Panc1 (cell line): ENCODE measurements at places on chromosomes 5 and 9. TPM values are rescaled to one million over a fixed set of nuclear protein-coding genes. Genes with fewer than 3 reads are reported as not detected.

MARCOL gene
- total RNA-seq, result not detected

DNA sequence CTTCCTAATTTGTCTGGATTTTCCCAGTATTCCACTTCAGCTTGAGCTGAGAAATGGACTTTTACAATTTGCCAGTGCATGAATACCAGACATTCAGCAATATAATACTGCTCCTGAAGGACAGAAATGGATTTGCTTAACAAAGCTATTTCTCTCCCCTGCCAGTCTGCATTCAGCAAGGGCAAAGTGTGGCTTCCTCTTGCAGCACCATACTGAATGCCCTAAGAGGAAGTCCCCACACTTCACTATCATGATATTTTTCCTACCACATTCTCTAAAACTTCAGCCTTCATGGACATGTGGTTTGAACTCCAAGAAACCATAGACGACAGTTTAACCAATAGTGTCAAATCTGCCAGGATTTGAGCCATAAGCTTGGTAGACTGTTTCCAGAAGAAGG, 19.8 kb upstream of the TLE4 start:
- no peak for DNase-seq
- H3K4me1 ChIP-seq, result no peaks in the 10 kb centered on the region
- H3K36me3 ChIP-seq, result no peaks in the 10 kb centered on the region
- no peak overlapping the region for H3K27ac ChIP-seq

DNA sequence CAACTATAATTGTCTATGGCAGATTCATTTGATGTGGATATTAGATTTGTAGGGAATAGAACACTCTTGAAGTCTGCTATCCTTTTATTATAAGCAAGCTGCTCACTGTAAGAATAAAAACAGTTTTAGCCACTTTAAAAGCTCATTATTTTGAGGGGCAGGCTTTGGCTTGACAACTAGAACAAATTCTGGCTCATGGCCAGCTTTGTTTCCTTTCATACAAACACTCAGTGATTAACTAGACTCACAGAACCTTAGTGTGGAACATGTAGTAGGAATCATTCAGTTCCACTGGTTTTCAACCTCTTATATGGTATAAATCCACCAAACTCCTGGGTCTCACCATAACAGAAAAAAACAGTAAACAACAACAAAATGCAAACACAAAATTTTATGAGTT, 27.4 kb upstream of the CEP120 start:
- H3K27ac ChIP-seq, result no peak overlapping the region
- no peaks in the 10 kb centered on the region for H3K4me1 ChIP-seq
- H3K4me3 ChIP-seq, result no peak overlapping the region
- no peak for DNase-seq
- H3K27me3 ChIP-seq, result peaks cover 6% of the 10 kb centered on the region; the same call in 1 of the 2 replicates

GRCh38 chr5:127925916-127926315, 157.7 kb upstream of the SLC12A2 start:
- no peak for DNase-seq
- H3K4me1 ChIP-seq, result no peaks in the 10 kb centered on the region
- H3K4me3 ChIP-seq, result no peak overlapping the region

QRFP gene
- not detected for total RNA-seq

DNA sequence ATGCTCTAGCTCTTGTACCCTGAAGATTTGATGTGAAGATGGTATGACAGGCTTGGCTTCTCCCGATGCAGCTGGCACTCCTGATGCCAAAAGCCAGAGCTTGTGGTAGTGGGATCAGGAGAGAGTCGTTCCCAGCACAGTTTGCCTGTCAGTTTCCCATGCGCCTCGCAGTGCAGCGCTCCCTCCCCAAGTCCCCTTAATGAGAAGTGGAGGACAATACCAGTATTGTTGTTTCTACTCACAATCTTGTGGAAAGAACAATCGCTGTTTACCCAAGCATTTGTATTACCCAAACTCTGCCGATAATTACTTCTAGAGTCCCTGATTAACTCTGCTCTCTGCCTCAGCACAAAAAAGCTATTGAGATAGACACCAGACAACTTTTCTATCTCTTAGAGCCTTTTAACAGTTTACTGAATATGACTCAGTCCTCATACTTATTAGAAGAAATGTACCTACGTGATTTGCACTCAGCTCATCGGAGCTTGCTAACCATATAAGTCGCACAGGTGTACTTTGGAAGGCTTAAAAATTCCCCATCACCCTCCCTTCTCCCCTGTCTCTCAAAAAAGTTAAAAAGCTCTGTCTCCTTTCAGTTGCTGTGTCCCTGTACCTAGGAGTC, 283.2 kb upstream of the TMEM161B start:
- no peaks in the 10 kb centered on the region for H3K36me3 ChIP-seq
- no peak overlapping the region for H3K27ac ChIP-seq
- H3K4me3 ChIP-seq, result no peak overlapping the region
- H3K4me1 ChIP-seq, result no peaks in the 10 kb centered on the region

DNA sequence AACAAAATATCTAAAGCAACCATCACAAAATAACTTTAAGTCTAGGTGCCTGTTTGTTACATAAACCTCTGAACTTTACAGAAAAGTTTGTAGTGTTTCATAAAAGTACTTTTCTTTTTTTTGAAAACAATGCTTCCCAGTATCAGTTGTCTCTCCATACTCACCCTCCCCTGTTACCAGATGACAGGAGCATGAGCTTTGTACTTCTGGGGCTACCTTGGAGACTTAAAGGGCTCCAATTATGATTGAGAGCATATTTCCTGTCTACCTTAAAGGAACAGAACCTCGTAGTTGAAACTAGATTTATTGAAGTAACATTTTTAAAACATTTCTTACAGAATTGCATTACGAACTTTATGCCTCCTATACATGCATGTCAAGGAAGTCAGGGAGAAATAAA, 55.4 kb upstream of the PPP1R2B start:
- H3K4me3 ChIP-seq, result no peak overlapping the region
- no peak overlapping the region for H3K27ac ChIP-seq
- no peaks in the 10 kb centered on the region for H3K27me3 ChIP-seq

- no peak for DNase-seq
- no peaks in the 10 kb centered on the region for H3K36me3 ChIP-seq
- no peak overlapping the region for H3K4me3 ChIP-seq
- no peak overlapping the region for H3K27ac ChIP-seq
These were observed 66.9 kb upstream of the GLIS3 start for GRCh38 chr9:4366591-4367330.

DNA sequence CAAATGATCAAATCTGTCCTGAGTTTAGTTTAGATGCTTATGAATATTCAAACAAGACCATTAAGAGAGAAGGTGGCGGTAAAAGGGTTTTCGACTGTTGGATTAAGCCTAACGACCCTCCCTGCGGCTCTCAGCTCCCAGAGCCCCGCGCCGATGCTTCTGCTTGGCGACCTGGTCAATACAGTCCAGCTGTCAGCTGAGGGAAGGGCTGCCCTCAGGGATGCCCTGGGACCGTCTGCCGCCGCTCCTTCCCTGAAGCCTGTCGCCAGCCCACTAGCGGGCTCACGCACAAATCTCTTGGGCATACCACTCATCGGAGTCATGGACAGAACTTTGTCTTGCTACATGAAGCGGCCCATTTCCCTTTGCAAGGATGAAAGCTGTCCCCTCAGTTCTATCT, 136.6 kb upstream of the RAPGEF1 start:
- no peak overlapping the region for H3K27ac ChIP-seq
- no peaks in the 10 kb centered on the region for H3K27me3 ChIP-seq
- DNase-seq, result no peak
- no peaks in the 10 kb centered on the region for H3K4me1 ChIP-seq
- H3K4me3 ChIP-seq, result no peak overlapping the region
- no peaks in the 10 kb centered on the region for H3K36me3 ChIP-seq

MAST4 gene
- total RNA-seq, result 1.8 TPM

SLC6A19 gene
- total RNA-seq, result 0.23 TPM

COL5A1 gene
- total RNA-seq, result 5.7 TPM

SPINK6 gene
- not detected for total RNA-seq

- no peaks in the 10 kb centered on the region for H3K4me1 ChIP-seq
- no peak overlapping the region for H3K27ac ChIP-seq
- no peak overlapping the region for H3K4me3 ChIP-seq
- no peaks in the 10 kb centered on the region for H3K36me3 ChIP-seq
- DNase-seq, result no peak
These were observed 70.8 kb downstream of the STX17 start for GRCh38 chr9:99977033-99977792.

DNA sequence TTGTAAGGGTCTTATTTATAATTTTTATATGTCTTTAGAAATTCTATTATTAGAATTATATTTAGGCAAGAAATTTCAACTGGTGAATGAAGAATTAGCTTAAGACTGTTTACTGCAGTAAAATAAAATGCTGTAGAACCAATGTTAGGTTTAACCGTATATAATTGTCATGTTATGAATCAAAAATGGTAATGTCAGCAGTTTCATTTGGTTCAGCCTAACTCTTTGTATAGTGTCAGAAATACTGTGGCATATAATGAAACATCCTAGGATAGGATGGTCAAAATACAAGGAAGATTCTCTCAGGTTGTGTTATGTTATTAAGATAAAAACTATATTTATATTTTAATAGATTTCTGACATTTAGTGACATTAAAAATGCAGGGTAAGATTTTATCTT, 64.4 kb upstream of the EIF4EBP3 start:
- H3K27ac ChIP-seq, result no peak overlapping the region
- DNase-seq, result no peak
- H3K36me3 ChIP-seq, result peaks cover 49% of the 10 kb centered on the region
- no peaks in the 10 kb centered on the region for H3K27me3 ChIP-seq

CSF1R gene
- total RNA-seq, result 0.05 TPM

DMRT2 gene
- total RNA-seq, result not detected
